Bladder microvascular endothelial cell (primary cell): ENCODE measurements at places on chromosomes 1 and 21. TPM values are rescaled to one million over a fixed set of nuclear protein-coding genes. Genes with fewer than 3 reads are reported as not detected.

The ELAPOR1 gene
- total RNA-seq, result 0.16 and 0.25 TPM in 2 replicates

The ENAH gene
- 27.4 and 68.7 TPM in 2 replicates for total RNA-seq

The KCNQ4 gene
- not detected in 2 replicates for total RNA-seq

The AZIN2 gene
- total RNA-seq, result 0.16 and 0.76 TPM in 2 replicates

The MRPS6 gene
- 6.2 and 13.7 TPM in 2 replicates for total RNA-seq

The CHI3L2 gene
- not detected in 2 replicates for total RNA-seq

The NR1I3 gene
- not detected in 2 replicates for total RNA-seq

The FCRL1 gene
- total RNA-seq, result not detected in 2 replicates

The MYBPH gene
- not detected in 2 replicates for total RNA-seq

The INSRR gene
- total RNA-seq, result not detected in 2 replicates

The PKLR gene
- 0.06 TPM in 1 of 2 replicates, not detected in the other for total RNA-seq

The COL24A1 gene
- not detected in 2 replicates for total RNA-seq

The C1orf56 gene
- total RNA-seq, result 0.63 and 1.5 TPM in 2 replicates

The EIF3I gene
- 260 and 269 TPM in 2 replicates for total RNA-seq

The KCNN3 gene
- total RNA-seq, result 0.16 and 1.5 TPM in 2 replicates
